ENCODE measurements at places on chromosomes 6 and 20. TPM values are rescaled to one million over a fixed set of nuclear protein-coding genes. Genes with fewer than 3 reads are reported as not detected.

Gene PSMB1
- polyA plus RNA-seq = 176 TPM

Gene APCDD1L
- polyA plus RNA-seq = 0.16 TPM

Gene VWA7
- 1.9 TPM for polyA plus RNA-seq

Gene CCN5
- 0.60 TPM for polyA plus RNA-seq

Gene TOMM34
- 26.8 TPM for polyA plus RNA-seq

GRCh38 chr6:24621626-24622289 lies 24.2 kb downstream of the KIAA0319 start:
- no peak for DNase-seq

DNA sequence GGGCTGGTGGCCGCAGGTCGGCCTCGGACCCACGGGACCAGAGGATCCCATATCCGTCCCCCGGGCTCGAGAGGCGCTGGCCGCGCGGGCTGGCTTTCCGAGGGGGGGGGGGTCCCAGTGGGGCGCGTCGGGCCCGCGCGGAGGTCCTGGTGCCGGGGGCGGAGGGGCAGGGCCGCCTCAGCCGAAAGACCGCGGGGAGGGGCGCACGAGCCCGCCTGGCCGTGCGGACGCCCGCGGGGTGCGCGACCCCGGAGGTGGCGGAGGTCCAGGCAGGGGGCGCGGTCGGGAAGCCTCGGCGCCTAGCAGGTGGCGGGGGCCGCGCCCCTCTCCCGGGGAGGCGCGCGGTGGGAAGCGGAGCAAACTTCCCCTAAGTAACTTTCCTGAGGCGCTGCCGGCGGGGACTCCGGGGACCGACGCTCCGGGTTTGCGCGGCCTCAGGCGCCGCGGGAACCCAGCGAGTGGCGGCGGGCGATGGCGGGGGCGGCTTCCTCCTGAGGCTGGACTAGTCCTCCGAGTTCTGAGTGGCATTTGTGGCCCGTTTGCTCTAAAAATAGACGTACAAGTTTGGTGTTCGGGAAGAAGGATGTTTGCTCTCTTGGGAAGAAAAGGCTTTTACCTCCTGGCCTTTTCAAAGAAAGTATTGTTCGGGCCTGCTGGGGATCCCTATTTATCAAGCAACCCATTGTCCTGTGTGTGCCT lies 26.5 kb upstream of the BTBD3 start:
- peak; percentile 88 for DNase-seq

- DNase-seq = no peak
Measured at GRCh38 chr20:42444799-42445198, 744.9 kb downstream of the PTPRT start.

DNA sequence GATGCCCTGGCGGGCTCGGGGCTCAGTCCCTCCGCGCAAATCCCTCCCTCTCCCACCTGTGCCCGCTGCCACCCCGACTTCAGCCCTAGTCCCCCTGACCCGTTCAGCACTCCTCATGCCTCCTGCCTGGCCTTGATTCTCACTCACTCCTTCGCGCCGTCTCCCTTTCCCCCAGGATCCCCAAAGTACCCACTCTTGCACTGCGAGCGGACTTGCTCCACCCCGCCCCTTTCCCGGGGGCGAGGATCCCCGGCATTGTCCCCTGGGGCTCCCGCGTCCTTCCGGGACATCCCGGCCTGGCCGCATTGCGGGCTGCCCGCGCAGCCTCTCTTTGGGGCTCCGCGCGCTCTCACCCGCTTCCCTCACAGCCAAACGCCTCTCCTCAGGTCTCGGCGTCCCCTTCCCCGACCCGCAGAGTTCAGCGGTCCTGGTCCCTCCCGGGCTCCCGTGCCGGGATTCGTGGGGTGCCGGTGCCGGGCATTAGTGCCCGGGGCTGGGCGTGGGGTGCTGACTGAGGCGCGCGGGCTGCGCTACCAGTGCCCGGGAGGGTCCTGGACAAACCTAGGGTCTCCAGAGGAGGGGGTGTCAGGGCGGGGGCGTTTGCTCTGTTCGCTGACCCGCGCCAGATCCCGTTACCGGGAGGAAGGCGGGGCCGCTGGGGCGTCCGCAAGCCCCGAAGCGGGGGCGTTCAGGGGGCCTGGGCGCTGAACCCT lies 45.5 kb upstream of the SUPT3H start:
- DNase-seq = peak; percentile 26

DNA sequence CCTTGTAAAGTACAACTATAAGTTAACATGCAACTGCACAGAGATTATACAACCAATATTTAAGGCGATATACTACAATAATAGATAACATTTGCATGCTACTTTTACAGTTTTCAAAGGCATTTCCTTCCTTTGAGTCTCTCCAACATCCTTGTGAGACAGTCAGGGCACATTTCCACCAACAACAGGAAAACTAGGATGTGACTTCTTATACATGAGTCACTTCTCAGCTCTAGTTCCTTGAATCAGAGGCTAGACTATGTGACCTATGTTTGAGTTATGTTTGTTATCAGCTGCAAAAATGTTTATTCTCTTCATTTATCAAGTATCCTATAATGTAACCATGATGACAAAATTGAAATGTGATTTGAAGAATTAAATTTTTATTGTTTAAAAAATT lies 51.7 kb upstream of the TFAP2D start:
- DNase-seq = no peak

GRCh38 chr6:109503327-109504224 lies 20.6 kb upstream of the ZBTB24 start:
- DNase-seq = no peak

GRCh38 chr6:3825331-3825831 lies 23.8 kb upstream of the FAM50B start:
- peak; percentile 67 for DNase-seq

GRCh38 chr20:56554869-56555268 lies 21.8 kb downstream of the FAM209B start:
- no peak for DNase-seq

GRCh38 chr6:141195251-141195832 lies 937.4 kb upstream of the GJE1 start:
- no peak for DNase-seq

GRCh38 chr6:5989141-5989723 lies 17.5 kb downstream of the NRN1 start:
- DNase-seq = peak; percentile 76

Data from left lung (tissue), 14 donors.